ENCODE measurements at places on chromosomes 6 and 20.

DNA sequence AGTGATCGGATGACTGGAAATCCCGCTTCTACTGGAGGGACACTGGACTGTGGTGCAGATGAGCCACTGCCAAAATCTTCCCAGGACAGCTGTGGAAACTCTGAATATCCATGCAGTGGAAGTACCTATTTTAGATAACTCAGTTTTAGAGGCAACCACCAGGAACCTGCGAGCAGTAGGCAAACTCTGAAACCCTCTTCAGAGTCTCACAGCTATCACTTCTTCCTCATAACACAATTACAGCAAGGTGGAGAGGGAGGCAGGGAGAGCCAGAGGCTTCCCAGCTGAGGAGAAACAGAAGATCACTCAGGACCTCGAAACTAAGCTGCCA, 322.8 kb upstream of the NT5E start:
- no peak for DNase-seq

GRCh38 chr20:29299811-29300578, 1957.5 kb upstream of the DEFB115 start:
- no peak for DNase-seq

GRCh38 chr20:2871661-2872458, 1.4 kb upstream of the PTPRA start:
- DNase-seq = no peak

DNA sequence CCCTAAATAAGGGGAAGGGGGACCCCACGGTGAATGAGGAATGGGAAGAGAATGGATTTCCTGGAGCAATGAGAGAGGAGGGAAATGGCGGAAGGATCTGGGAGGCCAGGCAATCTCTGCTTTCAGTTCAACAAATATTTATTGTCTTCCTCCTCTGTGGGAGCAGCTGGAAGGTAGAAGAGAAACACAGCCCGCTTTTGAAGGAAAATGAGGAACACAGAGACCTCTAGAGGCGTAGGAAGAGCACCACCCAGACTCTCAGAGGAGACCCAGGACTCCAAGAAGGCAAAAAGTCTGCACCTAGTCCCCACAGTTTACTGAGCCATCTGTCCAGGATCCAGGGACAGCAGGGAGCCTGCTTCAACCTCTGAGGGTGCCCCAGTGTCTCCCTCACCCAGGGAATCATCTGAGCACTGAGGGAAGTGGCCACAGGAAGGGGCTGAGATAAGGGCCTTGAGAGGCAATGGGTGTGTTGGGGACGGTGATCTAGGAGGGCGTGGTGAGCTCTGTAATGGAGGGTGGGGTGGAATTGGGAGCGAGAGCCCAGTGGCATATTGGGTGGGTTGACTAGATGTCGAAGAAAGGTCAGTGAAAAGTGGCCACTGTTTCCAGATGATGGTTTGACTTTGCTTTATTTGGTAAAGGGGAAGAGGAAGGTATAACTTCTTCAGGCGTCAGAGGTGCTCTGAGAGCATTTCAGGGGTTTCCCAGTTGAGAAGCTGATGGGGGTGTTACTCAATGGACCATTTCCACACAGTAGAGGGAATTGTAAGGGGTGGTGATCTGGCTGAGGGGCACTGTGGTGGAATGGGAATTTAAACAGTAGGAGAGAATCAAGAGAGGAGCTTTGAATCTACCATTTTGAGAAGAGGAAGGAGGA, 610 bp downstream of the PSORS1C1 start:
- no peak for DNase-seq

GRCh38 chr6:119604124-119604523, 254.6 kb upstream of the MAN1A1 start:
- no peak for DNase-seq

Data from NCI-H2029 (cell line).